ENCODE measurements at places on chromosomes 12 and 14.
A peak's percentile ranks its signal among the peaks of the same experiment; 100 is the strongest.

- no peak for DNase-seq
These were observed 24.9 kb upstream of the BCDIN3D start for GRCh38 chr12:49867570-49868341.

DNA sequence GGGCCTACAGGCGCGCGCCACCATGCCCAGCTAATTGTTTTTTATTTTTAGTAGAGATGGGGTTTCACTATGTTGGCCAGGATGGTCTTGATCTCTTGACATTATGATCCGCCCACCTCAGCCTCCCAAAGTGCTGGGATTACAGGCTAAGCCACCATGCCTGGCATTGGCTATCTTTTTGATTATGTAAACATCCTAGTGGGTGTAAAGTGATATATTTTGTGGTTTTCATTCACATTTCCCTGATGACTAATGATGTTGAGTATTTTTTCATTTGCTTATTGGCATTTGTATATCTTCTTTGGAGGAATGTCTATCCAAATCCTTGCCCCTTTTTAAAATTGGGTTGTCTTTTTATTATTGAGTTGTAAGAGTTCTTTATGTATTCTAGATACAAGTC is 16.3 kb downstream of the CREBL2 start:
- no peak for DNase-seq

- DNase-seq: peak; percentile 83
These were observed at the start of gene MANSC1 for GRCh38 chr12:12349711-12350665. Gene MANSC1, minus strand, starts transcription at chr12:12350242. Its CDS starts 6,928 bp downstream, at chr12:12343314.

DNA sequence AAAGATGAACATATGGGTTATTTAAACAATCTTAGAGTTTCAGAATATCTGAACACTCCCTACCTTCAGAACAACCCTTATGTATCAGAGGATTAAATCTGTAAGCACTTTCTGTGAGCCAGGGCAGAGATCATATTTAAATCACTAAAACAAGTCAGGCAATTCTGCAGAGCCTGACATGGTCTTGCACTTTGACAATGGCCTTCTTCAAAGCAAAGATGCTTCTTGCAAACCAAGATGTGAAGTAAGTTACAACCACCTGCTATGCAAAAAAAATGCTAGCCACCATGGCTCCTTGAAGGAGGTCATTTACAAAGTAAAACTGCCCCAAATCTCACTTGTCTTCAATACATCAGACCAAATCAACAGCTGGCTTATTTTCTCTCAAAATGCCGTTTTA is 3.2 kb downstream of the PPP1CC start:
- DNase-seq: no peak

DNA sequence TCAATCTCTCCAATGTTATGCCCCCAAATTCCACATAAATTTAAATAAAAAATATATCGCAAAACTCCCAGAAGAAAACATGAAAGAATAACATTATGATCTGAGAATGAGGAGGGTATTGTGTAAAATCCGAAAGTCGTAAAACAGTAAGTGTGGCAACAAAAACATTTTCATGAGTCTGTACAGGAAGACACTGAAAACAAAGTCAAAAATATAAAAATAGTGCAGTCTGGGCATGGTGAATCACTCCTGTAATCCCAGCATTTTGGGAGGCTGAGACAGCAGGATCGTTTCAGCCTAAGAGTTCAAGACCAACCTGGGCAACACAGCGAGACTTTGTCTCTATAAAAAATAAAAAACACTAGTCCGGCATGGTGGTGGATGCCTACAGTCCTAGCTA is 57.1 kb downstream of the SPTLC2 start:
- no peak for DNase-seq

GRCh38 chr14:81990312-81990761 is 456.7 kb upstream of the SEL1L start:
- DNase-seq: no peak

GRCh38 chr12:6097411-6097810 is 27.1 kb downstream of the VWF start:
- DNase-seq: no peak
